ENCODE measurements at places on chromosomes 11 and 22.

DNA sequence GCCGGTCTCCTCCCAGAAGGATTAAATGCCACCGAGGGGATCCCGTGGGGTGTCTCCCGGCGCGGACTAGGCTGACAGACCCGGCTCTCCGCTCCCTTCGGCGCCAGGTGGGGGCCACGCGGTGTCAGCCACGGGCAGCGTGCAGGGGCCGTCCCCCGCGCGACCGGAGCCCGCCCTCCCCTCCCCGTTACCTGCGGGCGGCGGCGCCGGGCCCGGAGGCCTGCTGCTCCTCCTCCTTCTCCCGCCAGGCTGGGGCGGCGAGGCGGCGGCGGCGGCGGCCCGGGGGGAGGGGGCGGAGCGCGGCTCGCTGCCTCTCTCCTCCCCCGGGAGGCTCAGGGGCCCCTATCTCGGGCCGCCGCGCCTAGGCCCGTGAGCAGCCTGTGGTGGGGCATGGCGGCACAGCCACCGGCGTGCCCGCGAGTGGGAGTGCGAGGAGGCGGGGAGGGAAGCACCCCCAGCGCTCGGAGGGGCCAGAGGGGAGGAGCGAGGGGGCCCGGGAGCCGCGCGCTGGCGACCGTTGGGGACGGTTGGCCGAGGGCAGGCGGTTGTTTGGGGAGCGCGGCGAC lies 450 bp downstream of the ZBTB44 start:
- peak; percentile 76 for DNase-seq
- peaks cover 16% of the 10 kb centered on the region for H3K4me1 ChIP-seq
- no peaks in the 10 kb centered on the region for H3K27me3 ChIP-seq
- H3K36me3 ChIP-seq, result no peaks in the 10 kb centered on the region

- peaks cover 11% of the 10 kb centered on the region for H3K4me1 ChIP-seq
- H3K27me3 ChIP-seq, result no peaks in the 10 kb centered on the region
- H3K27ac ChIP-seq, result no peak overlapping the region
- H3K4me3 ChIP-seq, result no peak overlapping the region
Measured at GRCh38 chr22:50146439-50147238, 23.9 kb upstream of the PANX2 start.

DNA sequence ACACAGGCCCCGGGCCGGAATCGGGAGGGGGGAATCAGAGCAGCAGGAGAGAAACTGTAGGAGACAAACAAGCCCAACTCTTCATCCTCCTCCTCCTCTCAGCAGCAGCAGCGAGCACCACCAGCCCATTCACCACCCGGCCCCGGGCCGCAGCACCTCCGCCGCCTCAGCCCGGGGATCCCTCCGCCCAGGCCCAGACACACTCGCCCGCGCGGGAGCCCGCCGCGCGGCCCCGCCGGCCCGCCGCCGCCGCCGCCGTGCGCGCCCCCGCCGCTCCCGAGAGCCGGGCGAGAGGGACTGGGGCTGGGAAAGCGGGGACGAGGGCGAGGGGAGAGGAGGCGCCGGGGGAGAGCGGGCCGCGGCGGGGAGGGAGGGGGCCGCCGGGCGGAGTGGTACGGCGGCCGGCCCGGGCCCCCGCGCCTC lies at the start of gene PHF21A:
PHF21A (minus strand) TSS at position 154 of the 423 bp plus-strand sequence. CDS start 37,235 bp downstream, outside the sequence.
- H3K36me3 ChIP-seq, result no peaks in the 10 kb centered on the region
- DNase-seq, result peak; percentile 95
- no peaks in the 10 kb centered on the region for H3K27me3 ChIP-seq
- H3K4me1 ChIP-seq, result peaks cover 15% of the 10 kb centered on the region

- H3K27ac ChIP-seq, result no peak overlapping the region
- peak; percentile 36 for DNase-seq
- no peaks in the 10 kb centered on the region for H3K36me3 ChIP-seq
- peaks cover 70% of the 10 kb centered on the region for H3K27me3 ChIP-seq
Measured at GRCh38 chr22:37806409-37807333, 1.1 kb upstream of the GCAT start.

- no peaks in the 10 kb centered on the region for H3K27me3 ChIP-seq
- peak; percentile 18 for DNase-seq
- H3K4me1 ChIP-seq, result no peaks in the 10 kb centered on the region
- H3K36me3 ChIP-seq, result no peaks in the 10 kb centered on the region
- no peak overlapping the region for H3K27ac ChIP-seq
- H3K4me3 ChIP-seq, result no peak overlapping the region
Measured at GRCh38 chr11:81497202-81497804, 1236.4 kb downstream of the FAM181B start.

DNA sequence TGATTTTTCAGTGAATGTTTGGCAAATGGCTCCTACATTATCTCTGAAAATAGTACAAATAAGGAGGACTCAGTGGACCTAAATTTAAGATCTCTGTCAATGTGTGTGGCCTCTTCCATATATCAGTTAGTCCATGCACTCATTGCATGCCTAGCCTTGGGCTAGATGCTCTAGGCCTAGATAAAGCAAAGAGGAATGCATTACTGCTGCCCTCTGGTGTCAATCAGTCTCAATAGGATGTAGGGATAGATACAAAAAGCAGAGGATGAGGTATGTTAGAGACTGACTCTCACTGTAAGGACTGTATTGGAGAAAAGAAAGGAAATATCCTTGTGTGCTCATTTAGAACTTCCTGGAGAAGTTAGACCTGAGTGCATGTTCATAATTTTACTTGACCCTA lies 42.0 kb downstream of the MS4A2 start:
- no peaks in the 10 kb centered on the region for H3K4me1 ChIP-seq
- H3K4me3 ChIP-seq, result no peak overlapping the region
- no peaks in the 10 kb centered on the region for H3K36me3 ChIP-seq
- no peak overlapping the region for H3K27ac ChIP-seq
- no peaks in the 10 kb centered on the region for H3K27me3 ChIP-seq
- DNase-seq, result peak; percentile 27

Measured in natural killer cell (primary cell).